BE2C (cell line): ENCODE measurements at places on chromosomes 16 and 17.

DNA sequence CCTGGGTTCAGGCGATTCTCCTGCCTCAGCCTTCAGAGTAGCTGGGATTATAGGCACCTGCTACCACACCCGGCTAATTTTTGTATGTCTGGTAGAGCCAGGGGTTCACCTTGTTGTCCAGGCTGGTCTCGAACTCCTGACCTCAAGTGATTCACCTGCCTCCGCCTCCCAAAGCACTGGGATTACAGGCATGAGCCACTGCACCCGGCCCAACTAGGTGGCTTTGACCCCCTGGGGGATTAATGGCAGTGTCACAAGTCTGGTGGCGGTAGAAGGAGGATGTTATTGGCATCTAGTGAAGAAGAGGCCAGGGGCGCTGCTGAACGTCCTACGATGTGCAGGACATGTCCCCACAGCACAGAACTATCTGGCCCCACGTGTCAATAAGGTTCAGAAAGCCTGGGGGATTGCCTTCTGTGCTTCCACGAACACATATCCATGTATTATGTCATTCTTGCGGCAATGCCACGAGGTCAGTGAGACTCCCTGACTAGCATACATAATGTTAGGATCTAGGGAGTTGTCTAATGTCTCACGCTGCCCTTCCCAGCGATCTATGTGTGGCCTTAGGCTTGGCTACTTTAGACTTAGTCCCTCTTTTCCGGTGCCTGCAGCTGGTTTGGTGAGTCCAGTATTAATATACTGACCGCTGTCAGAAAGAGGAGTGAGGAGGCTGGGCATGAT is 75.8 kb downstream of the ABCC6 start:
- no peak for DNase-seq

GRCh38 chr16:30063278-30063892 is 2.2 kb upstream of the ALDOA start:
- no peak for DNase-seq

DNA sequence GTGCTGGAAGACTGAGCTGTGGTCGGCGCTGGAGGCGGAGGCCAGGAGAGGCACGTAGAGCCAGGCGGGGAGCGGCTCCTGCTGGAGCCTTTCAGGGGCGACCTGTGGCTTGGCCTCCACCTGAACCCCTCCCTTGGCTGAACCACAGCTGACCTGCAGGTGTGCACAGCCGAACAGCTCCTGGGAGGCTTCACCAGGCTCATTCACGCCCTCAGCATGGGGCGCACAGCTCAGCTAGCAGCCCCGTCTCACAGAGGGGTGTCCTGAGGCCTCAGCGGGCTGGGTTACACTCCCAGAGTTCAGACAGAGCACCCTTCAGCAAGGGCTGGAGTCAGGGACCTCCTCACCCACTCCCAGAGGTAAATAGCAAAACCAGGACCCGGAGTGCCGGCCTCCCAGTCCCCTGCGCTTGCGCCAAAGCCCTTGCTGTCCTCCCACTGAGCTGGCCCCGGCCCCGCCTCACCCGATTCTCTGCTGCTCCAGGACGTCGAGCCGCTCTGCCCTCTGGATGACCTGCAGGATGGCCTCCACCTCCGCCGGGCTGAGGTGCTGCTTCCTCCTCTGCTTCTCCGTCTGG is 31.7 kb downstream of the RPH3AL start:
- DNase-seq, result no peak

DNA sequence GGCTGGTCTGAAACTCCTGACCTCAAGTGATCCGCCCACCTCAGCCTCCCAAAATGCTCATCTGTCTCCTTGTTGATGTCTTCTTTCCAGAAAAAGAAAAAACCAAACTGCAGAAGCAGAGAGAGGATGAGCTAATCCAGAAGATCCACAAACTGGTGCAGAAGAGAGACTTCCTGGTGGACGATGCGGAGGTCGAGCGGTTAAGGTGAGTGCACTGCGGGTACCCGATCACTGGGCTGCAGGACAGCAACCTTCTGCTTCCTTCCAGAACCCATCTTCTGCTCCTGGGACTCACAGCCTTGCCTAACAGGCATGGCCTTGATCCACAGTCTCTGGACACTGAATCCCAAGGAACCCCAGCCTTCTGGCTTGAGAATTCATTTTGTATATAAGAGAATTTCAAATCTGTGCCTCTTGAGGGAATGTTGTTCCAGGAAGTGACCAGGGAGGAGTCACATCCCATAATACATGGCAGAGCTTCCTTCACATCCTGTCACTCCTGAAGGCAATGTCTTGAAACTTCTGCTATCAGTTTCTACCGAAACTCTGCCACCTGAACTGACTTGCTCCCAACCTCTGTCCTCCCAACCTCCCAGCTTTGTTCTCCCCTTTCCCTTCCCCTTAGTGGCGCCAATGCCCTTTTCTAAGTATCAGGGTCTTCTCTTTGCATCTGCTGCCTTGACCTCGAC is 61.7 kb downstream of the MARF1 start:
- no peak for DNase-seq

DNA sequence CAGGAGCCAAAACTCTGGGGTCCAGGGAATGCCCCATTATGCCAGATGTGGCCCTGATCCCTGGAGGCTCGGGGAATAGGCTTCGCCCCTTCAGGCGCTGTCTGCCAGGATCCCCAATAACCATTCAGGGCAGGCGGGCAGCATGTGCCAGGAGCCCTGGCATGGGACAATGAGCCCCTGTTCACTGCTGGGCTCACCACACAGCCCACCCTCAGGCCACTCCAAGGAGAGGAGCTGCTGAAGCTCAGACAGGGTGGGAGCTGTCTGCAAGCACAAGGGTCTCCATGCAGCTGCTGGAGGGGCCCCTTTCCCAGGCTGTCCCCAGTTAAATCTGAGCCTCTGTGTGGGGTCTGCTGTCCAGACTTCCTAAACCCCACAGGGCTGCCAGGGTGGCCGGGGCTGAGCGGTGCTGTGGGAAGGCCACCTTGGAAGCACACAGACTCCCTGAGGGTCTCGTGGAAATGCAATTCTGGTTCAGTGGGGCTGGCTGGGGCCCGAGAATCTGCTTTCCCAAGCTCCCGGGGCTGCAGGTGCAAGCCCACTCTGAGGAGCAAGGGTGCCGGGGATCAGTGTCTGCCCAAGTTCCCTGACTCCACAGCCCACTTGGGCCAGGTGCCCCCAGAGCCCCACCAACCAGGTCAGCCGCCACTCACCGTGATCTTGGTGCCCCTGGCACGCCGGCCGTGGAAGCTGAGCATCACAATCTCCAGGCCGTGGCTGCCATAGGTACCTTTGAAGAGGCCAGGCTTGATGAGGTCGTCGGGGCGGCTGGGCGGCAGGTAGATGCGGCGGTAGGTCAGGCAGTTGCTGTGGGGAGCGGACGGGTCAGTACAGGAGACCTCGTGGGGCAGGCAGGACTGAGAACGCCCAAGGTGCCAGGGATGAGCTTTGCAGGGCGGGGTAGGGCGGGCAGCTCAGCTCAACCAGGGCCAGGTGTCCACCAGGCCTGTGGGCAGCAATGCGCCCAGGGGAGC is 17.7 kb upstream of the C16orf95 start:
- DNase-seq, result no peak

GRCh38 chr16:68519225-68519745 is 19.8 kb upstream of the ZFP90 start:
- no peak for DNase-seq

DNA sequence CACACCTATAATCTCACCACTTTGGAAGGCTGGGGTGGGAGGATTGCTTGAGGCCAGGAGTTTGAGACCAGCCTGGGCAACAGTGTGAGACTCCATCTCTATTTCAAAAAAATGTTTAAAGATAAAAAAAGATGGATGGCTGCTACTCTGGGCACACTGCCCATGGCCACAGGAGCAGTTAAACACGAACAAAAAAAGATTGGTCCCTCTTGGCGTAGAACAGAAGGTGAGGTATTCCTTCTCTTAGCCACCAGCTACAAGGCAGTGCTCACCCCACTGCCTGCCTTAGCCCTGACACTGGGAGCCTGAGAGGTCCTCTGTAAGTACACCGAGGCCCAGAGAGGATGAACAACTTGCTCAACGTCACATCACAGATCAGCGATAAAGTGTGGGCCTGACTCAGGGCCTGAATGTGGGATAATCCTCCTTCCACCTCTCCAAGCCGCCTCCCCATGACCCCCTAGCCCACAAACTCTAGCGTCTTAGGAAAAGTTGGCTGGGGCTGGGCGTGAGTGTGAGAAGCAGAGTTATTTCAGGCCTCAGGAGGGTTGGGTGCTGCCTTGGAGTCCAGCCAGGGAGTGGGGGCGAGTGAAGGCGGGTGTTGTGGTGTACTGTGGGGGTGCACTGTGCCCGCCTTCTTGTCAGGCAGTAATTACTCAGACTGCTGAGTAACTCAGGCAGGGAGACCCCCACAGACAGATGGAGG is 2.3 kb upstream of the DPH1 start:
- no peak for DNase-seq

DNA sequence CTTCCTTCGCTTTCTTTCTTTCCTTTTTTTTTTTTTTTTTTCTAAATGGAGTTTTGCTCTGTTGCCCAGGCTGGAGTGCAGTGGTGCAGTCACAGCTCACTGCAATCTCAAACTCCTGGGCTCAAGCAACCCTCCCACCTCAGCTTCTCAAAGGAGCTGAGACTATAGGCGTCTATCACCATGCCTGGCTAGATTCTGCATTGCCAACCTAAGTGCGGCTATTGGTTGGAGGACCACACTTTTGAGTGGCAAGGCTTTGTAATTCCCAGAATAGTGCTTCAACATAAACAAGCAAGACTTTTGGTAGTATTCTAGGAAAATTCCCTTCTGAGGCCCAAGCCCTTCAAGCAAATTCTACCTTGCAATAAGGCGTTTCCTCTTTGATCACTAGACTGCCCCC is 107.8 kb downstream of the YPEL2 start:
- no peak for DNase-seq

DNA sequence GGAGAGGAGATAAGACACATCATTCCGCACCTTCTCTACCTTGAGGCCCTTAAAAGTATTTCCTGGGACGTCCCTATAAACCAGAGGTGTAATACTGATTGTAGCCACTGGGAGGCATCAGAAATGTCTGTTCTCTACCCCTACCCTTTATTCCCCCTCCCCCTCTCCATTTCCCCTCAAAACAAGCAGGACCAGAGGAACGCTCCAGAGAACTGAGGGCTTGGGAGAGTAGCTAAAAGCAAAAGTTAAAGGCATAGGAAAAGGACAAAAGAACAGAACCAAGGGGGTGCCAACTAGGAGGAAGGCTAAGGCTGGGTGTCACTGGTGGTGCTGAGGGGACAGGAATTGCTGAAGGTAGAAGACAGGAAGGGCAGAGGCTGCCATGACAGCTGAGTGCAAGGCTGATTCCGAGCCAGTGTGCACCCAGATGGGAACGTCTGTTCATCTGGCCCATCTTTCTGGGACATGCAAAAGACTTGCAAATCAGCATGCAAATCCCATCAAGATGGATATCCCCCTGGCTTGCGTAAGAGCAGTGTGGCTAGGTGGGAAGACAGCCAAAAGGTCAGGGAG is 6.7 kb downstream of the CAMTA2 start:
- peak; percentile 51 for DNase-seq

DNA sequence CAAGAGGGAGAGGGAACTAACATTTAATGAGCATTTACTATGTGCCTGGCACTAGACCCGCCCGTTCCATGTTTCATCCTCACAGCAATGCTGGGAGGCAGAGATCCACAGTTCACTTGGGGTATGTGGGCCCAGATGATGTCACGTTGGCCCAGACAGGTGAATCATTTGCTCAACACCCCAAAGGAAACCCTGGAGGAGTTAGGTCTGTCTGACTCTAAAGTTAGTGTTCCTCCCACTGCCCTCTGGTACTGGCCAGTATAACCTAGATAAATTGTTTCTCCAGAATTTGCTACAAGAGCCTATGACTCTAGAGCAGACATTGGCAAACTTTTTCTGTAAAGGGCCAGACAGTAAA is 164.6 kb downstream of the VPS53 start:
- no peak for DNase-seq

GRCh38 chr16:711548-712320 is 3.2 kb upstream of the METRN start:
- DNase-seq, result peak; percentile 92

DNA sequence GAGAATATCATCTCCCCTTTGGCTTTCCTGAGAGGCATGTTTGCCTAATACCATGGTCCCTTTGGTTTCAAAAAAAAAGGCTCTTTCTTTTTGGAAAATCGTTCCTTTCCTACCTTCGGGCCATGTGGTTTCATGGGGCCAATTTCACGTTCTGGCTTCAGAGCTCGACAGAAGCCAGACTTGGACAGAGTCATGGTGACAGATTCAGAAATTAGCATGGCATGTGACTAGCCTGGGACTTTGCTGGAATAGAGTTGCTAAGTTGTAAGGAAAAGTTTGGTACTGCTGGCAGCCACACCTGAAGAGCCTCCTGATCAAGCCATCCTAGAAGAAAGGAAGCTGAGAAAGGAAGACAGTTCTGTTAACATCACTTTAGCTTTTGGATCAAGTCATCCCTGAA is 2.4 kb upstream of the VWA3A start:
- DNase-seq, result no peak

DNA sequence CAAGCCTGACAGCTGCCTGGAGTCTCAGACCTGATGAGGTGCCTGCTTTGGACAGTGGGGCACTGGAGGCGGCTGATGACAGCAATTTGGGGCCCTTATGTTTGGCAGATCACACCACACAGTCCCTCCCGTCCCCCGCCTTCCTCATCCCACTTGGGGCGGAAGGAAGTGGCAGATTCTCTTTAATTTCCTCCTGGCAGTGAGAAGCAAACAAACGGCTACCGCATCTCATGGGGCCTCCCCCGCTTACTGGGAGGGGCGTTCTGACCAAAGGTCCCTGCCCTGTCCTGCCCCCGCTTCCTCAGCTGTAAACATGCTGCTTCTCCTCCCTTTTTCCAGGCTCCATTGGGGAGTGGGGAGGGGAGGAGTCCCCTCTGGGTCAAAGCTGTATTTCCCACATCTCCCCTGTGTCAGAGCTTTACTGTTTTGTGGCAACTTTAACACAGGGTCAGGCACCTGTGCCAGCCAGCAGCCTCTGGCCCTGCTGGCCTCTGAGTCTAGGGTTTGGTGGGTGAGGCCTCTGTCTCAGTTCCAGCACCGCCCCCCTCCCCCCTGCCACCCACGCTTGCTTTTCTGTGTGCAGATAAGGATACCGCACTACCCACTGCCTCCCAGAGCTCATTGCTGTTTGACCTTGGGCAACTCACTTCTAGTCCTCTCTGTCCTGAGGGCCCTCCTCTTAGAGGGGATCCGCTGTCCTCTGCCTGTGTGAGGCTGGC is 5.4 kb upstream of the NFATC3 start:
- no peak for DNase-seq

GRCh38 chr16:59042301-59042700 is 308.2 kb upstream of the GOT2 start:
- DNase-seq, result no peak

- no peak for DNase-seq
These were observed 43.6 kb downstream of the SMG6 start for GRCh38 chr17:2259769-2260536.
